ENCODE measurements at places on chromosomes 7 and 10.
A peak's percentile ranks its signal among the peaks of the same experiment; 100 is the strongest.

GRCh38 chr7:1262441-1262840 lies 29.8 kb downstream of the UNCX start:
- DNase-seq, result no peak

GRCh38 chr7:108839076-108839475 lies 269.4 kb downstream of the DNAJB9 start:
- no peak for DNase-seq

- DNase-seq, result no peak
Measured at GRCh38 chr7:47954231-47954911, 6.1 kb upstream of the PKD1L1 start.

- no peak for DNase-seq
Measured at GRCh38 chr7:100875356-100875751, 451 bp downstream of the SRRT start.

GRCh38 chr10:96338279-96338925 lies 20.4 kb downstream of the OPALIN start:
- DNase-seq, result peak; percentile 27

DNA sequence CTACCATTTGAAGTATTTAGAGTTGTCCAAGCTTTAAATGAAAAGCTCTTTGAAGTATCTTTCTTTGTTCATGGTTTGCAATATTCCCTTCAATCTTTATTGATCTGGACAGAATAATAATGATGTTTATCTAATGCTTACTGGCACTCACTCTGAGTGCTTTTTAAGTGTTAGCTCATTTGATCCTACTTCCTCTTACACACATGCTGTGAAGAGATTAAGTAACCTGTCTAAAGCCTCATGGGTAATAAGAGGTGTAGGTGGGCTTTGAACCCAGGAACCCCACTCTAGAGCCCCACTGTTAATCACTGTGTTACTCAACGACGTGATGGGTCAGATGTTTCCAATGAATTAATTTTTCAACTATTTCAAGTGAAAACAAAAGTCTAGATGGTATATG lies 31.1 kb upstream of the ADD3 start:
- no peak for DNase-seq

- DNase-seq, result no peak
Measured at GRCh38 chr10:91048380-91048779, 127.5 kb upstream of the ANKRD1 start.

- no peak for DNase-seq
Measured at GRCh38 chr10:79477456-79477855, 32.0 kb upstream of the ZCCHC24 start.

- DNase-seq, result no peak
Measured at GRCh38 chr7:95632609-95633008, 36.3 kb upstream of the PDK4 start.

- DNase-seq, result no peak
Measured at GRCh38 chr7:24025094-24025493, 258.9 kb upstream of the NPY start.

GRCh38 chr7:47354831-47355541 lies 226.9 kb downstream of the TNS3 start:
- no peak for DNase-seq

DNA sequence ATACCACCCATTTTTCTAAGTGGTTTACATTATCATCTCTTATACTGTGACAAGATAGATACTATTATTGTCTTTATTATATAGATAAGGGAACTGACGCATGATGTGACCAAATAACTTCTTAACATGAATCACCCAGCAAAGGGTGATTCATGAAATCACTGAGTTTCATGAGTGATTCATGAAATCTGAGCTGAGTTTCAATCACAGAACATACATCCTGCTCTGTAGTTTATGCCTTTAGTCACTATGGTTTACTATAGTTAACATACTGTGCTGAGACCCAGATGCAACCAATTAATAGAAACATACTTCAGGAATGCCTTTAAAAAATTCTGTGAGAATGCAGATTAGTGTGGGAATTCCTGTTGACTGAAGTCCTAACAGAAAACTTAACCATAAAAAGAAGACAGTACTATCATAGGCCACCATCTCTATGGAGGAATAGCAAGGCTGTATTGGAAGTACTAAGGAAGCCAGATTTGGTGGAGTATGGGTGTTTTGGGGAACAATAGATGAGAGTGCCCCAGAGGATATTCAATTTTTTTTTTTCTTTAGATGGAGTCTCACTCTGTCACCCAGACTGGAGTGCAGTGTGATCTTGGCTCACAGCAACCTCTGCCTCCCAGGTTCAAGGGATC lies 43.1 kb upstream of the SEMA3A start:
- DNase-seq, result no peak

DNA sequence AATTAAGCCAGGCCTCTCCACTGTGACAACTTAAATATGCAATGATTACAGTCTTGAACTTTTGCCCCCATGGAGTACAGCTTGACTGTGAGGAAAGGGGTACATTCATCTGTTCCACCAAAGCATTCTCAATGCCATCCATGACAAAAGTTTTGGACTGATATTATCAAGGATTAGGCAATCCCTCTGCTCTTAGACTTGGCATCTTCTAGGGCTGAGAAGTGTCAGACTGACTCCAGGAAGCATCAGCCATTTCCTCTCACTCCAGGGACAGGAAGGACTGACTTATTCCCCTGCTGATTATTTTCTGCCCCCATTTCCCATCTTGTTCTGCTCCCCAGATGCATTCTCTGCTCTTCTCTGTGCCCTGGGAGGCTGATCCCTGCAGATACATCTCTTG lies 69.7 kb downstream of the ZNF365 start:
- DNase-seq, result no peak

GRCh38 chr7:74475243-74475986 lies 21.7 kb downstream of the GTF2IRD1 start:
- DNase-seq, result no peak

GRCh38 chr7:38232502-38233366 lies 40.7 kb downstream of the TARP start:
- DNase-seq, result no peak

All from anterior cingulate cortex (tissue), 58 donors.